ENCODE measurements at places on chromosomes 7 and 10.

GRCh38 chr10:99560277-99561126, 27.8 kb downstream of the NKX2-3 start:
- DNase-seq, result no peak

- no peak for DNase-seq
Observed at GRCh38 chr10:21523557-21524008, 1.9 kb downstream of the SKIDA1 start.

GRCh38 chr10:118738406-118738805, 16.4 kb downstream of the CACUL1 start:
- no peak for DNase-seq

GRCh38 chr7:105806592-105807447, 69.6 kb downstream of the ATXN7L1 start:
- peak; percentile 32 for DNase-seq

Measured in stimulated activated CD8-positive, alpha-beta memory T cell treated with anti-CD3 and anti-CD28 coated beads, Interleukin-7, amount 100 ng/mL, for 1 hour (primary cell).